ENCODE measurements at places on chromosomes 1 and 21. TPM values are rescaled to one million over a fixed set of nuclear protein-coding genes. Genes with fewer than 3 reads are reported as not detected.

The BATF3 gene
- 0.50 TPM for total RNA-seq

The TGFB2 gene
- 74.3 TPM for total RNA-seq

The SPRR2G gene
- total RNA-seq = not detected

The CHI3L2 gene
- total RNA-seq = not detected

DNA sequence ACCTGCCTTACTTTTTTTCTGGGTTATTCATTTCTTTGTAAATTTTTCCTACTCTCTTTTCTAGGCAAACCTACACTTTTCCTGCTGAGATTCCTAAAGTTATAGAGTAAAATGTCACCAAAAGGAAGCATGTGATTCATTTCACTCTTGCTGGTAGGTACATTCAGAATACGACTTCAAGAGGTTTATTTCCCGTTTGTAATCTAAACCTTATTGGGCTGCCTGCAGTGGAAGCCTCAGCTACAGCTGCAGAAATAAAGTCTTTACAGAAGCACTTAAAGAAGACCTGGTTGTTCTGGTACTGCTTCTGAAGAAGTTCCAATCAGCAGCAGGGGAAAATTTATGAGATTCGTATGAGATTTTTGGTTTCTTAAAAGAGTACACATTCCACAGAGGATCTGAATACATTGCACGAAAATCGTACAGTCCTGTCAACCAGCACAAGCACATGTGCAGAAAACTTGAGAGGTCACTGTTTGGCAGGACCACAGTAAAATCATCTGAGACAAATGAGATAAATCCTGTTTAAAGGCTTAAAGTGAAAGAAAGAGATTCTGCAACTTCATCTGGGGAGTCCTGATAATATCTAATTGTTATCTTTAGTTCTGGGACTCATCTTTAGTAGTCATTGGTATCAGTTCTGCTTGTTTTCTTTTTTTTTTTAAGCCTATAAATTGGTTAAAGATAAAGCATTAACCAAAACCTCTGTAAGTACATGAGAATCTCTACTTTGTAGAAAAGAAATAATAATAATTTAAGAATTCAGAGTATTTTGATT, 109.9 kb upstream of the ADGRL2 start:
- no peak for DNase-seq

GRCh38 chr21:33480481-33481103, 818 bp upstream of the TMEM50B start:
- no peak for DNase-seq

DNA sequence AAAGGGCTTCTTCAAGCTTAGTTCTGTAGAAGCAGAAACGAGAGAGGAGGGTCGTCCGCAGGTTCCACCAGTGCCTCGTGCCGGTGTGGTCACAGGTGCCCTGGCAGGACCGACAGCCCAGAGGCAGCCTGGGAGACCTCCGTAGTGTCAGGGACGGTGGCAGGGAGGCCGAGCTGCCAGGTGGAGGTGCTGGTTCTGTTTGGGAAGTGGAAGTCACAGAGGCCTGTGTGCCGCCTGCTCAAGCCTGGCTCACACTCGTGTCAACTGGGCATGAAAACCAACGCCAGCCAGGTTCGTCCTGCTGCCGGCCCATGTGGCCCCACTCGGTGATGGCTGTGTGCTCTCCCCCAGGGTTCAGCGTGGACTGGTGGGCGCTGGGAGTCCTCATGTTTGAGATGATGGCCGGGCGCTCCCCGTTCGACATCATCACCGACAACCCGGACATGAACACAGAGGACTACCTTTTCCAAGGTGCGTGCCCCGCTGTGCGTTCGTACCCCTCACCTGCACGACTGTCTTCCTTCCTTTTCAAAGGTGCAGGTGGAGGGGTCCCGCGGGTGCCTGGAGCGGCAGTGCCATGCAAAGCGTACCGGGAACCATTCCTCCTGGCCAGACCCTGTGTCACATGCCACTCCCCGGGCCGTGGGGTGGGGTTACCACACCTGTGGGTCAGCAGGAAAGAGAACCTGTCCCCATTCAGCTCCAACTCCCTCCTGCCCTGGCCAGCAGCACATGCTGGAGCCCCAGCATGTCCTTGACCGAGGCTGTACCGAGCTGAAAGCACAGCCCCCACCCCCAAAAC, 20.8 kb downstream of the FAAP20 start:
- DNase-seq = no peak

GRCh38 chr1:9424261-9424660, 115.0 kb upstream of the SLC25A33 start:
- no peak for DNase-seq
